ENCODE measurements at places on chromosomes 4 and X.

GRCh38 chr4:13706120-13706519 lies 78.6 kb upstream of the BOD1L1 start:
- no peak for DNase-seq

GRCh38 chr4:5705647-5706320 lies 2.6 kb downstream of the EVC2 start:
- no peak for DNase-seq

DNA sequence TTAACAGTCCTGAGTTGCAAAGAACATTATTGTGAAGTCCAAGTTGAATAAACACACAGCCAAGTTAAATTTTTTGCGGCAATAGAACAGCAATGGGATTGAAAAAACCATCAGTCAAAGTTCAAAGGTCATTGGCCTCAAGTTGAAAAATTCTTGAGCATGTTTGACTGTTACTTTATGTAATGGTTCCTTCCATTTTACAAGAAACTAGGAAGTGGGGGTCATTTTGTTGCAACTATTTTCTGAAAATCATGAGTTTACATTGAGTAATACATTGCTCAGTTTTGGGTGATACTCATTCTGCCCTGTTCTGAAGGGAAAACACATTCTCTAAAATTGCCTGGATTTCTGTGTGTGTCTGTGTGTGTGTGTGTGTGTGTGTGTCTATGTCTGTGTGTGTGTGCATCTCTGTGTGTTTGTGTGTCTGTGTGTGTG lies 5.2 kb upstream of the IRF2 start:
- no peak for DNase-seq

- no peak for DNase-seq
Measured at GRCh38 chr4:4269331-4269731, 20.6 kb downstream of the LYAR start.

DNA sequence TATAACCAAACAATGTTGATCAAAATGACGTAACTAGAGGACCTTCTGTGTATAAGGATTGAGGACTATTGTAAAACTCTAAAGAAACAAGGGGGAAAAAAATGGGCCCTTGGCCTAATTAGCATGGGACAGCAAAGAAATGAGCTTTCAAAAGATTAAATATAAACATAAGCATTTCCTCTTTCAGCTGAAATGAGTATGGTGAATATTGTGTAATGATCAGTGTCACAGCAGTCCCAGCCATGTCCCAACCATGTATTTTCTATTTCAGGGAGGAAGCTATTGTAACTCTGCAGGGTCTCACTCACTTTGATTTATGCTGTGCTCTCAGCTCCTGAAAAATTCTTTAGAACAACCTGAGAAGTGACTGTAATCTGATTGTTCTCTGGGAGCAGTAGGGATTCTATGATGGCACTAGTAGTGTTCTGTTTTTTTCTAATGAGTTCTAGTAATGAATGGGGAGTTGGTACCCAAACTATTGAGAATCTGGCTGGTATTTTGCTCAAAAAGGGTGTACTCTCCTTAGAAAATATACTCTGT lies 25.8 kb downstream of the ANXA10 start:
- DNase-seq = no peak

DNA sequence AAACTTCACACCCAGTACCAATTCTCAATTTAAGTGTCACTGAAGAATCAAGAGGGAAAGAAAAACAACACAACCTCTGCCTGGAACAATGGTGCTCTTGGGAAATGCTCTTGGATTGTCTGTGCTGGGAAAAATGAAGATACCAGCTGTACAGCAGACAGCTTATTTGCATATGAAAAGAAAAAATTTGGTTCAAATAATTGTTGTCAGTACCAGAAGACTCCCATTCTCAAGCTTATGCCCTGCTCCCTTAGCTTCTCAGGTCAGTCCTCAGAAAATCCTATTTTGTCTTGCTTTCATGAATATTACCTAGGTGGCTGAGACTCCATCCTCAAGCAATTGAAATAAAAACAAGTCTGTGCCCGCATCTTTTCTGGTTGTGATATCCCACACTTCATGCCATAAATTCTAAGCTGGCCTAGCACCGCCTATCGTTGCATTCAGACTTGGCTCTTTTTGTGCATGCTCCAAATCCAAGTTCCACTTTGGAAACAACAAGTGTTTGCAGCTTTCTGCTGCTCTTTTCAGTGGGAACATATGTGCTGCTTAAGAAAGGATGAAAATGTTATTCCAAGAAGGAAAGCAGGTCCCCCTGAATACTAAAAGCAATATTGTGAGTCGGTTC lies 431.6 kb downstream of the INPP4B start:
- no peak for DNase-seq

- DNase-seq = no peak
Measured at GRCh38 chr4:109722357-109722756, 7.5 kb downstream of the PLA2G12A start.

GRCh38 chrX:73525928-73526690 lies 36.9 kb upstream of the CHIC1 start:
- no peak for DNase-seq

GRCh38 chr4:47194036-47194737 lies 162.8 kb downstream of the GABRB1 start:
- DNase-seq = no peak

- no peak for DNase-seq
Measured at GRCh38 chrX:127943571-127943970, 108.6 kb downstream of the ACTRT1 start.

DNA sequence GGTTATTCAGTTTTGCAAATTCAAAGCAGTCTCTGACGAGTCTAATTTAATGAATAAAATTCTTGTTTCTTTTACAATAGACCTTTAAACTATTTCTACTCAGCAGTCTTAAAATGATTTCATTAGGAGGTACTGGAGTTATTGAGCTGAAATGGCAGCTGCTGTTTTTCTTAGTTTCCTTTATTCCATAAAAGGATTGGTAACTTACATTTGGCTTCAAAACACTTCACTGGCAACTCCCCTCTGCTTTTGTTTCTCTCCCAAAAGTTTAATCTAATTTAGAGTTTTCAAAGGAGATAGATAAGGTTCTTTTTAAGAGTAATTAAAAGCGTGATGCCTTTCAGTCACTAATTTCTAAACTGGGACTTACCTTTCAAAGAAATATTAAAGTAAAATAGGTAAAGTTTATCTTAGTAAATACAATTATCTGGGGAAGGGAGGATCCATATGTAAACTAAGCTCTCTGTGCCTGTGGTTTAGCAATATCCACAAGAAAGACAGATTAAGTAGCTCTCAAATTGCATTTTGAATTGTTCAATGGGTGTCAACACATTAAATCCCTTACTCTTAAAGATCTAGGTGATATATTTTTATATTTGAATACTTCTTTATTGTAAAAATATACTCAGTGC lies 17.1 kb upstream of the PCDH10 start:
- no peak for DNase-seq

- no peak for DNase-seq
Measured at GRCh38 chr4:112150920-112151319, 5.7 kb downstream of the FAM241A start.

- DNase-seq = no peak
Measured at GRCh38 chr4:40845154-40845835, 95.5 kb downstream of the NSUN7 start.

- no peak for DNase-seq
Measured at GRCh38 chrX:135497736-135498135, 22.7 kb upstream of the INTS6L start.

GRCh38 chr4:52655506-52655905 lies 3.6 kb downstream of the USP46 start:
- no peak for DNase-seq

All from NCI-H774 (cell line).